ENCODE measurements at places on chromosomes 7 and 10.

- no peak for DNase-seq
These were observed 1175.7 kb downstream of the SORCS1 start for GRCh38 chr10:105988848-105989247.

DNA sequence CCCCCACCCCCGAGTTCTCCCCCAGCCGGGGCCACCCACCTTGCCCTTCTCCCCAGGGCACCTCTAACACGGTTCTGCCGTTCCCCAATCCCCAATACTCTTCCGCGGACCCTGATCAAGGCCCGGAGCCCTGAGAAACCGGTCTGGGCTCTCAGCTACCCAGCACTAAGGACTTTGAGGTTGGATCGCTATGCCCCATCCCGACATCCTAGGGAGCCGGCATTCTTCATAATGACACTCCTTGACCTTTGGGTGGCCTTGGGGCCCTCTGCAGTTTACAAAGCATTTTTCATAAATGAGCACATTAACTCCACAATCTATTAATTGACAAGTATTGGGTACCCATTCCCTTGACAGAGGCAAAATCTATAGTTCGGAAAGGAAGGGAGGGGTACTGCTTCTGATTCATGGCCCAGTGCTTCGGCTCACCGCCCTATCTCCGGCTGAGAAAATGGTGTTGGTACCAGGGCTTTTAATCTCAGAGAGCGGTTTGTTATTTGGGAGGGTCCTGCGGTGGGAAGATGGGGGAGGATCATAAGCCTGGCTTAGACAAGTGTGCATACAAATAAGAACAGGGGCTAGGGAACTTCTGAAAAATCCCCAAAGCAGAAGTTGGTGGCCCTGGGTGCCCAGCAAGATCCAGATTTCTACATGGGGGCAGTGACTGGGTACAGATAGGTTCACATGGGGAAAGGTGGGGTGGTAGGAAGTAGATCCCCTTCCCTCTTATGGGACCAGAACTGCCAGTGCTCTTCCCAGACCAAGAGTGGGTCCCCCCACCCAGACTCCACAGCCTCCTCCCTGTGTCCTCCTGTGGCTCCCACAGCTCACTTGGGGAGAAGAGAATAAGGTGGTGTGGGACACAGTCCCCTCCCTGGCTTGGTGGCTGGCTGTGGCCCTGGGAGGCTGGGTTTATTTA lies 3.2 kb downstream of the IMPDH1 start:
- DNase-seq, result no peak

DNA sequence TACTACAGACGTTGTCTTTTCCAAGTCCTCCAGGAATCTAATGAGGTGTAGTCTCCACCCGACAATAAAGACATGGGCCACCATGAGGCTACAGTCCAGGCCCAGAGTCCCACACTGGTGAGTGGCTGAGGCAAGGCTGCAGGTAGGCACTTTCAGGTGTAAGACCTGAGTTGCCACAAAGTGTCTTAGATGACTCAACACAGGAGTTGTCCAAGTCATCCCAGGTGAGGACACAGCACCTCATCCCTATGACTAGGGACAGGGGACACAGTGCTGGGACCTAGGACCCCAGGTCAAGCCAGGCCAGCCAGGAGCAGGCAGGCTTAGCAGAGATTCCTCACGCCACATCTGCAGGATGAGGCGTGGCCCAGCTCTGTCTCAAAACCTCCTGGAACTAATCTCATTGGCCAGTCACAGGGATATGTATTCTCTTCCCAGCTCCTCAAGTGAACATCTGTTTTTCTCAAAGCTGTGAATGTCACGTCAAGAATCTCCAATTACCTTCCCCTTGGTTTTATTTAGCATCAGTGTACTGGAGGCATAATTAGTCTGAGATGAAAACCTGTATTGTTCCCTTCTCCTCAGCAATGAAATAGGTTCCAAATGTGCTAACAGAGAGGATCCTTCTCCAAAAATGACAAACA lies 254.6 kb downstream of the GRID1 start:
- no peak for DNase-seq

GRCh38 chr10:48838834-48839233 lies 100.8 kb downstream of the LRRC18 start:
- no peak for DNase-seq

- DNase-seq, result peak; percentile 4
These were observed 36.2 kb upstream of the HECW1 start for GRCh38 chr7:43076189-43076605.
